ENCODE measurements at places on chromosomes 12 and 14.

DNA sequence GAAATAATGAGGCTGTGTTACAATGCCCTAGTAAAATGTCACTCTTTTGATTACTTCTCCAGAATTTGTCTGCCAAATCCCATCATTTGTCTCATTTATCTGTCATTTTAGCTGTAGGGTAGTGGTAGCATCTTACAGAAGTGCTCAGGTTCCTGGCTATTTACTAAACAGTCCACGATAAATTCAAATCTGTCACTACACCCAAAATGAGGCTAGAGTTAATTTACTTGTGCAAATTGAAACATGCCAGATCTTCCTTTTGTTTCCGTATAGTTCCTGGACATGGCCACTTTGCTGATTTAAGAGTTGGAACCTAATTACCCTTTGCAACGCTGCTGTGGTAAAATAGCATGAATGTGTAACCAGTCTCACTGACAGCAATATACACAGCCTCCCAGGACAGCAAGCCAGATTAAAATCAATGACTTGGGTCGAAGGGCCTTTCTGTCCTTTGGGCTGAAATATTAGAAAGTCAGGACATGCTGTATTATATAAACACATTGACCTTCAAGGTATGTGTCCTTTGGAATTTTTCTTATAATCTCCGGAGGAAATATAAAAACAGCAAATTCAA is 485.4 kb downstream of the MDGA2 start:
- no peak for DNase-seq

DNA sequence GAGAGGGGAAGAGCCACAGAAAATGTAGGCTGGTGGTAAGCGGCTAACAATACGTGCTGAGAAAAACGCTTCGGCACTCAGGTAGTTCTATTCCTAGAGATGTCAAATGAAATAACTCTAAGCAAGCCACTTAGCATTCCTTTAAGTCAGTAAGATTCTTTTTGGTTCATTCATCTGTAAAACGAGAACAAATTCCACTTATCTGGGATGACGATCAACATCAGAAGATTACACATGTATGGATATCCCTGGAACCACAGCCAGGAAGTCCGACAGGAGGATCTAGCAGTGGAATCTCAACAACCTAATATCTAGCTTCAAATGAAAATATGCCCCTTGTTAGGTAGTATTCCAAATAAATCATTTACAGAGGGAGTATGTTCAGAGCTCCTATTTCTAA is 74.6 kb upstream of the CDKN3 start:
- no peak for DNase-seq

GRCh38 chr12:44362947-44363346 is 513.2 kb downstream of the NELL2 start:
- no peak for DNase-seq

DNA sequence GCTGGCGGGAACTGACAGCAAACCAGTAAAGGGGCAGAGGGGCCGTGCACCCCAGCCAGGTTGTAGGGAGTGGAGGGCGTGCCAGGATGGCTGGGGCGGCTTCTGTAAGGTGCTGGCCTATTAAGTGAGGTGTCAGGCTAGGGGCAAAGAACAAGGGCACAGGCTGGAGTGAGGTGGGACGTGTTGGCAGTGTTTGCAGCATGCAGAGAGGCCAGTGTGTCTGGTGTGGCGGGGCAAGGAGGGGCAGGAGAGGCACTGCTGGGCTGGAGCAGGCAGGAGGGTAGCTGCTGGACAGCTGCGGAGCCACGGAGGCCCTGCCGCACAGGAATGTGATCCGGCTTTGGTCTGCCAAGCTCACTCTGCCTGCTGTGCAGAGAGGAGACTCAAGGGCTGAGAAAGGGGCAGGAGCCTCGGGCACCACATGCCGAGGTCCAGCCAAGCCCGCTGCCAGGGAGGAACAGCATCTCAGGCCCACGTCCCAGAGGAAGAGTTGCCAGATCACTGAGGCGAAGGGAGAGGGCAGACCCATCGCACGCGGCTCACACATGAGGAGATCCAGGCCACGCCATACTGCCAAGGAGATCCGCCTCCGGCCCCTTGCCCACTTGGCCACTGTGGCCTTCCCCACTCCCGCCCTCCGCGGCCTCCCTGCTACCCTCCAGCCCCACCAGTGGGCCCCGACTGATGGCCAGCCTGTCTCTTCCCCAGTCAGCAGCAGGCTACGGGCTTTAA is 46.8 kb downstream of the AMN start:
- no peak for DNase-seq

DNA sequence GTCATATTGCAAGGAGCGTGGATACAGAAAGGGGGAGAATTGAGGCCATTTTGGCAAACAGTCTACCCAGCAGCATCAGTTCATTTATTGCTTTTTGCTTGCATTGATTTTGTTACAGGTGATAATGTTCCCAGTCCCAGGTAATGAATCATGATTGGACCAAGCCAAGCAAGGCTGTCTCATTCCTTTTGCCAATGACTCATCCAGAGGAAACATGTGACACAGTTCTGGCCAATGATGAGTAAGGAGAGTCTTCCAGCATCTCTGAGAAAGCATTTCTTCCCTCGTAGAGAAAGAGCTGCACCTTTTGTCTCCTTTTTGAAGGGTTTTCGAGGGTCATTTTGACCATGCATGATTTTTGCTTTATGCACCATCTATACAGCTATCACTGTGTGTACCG is 68.2 kb downstream of the SLC15A4 start:
- DNase-seq = no peak

DNA sequence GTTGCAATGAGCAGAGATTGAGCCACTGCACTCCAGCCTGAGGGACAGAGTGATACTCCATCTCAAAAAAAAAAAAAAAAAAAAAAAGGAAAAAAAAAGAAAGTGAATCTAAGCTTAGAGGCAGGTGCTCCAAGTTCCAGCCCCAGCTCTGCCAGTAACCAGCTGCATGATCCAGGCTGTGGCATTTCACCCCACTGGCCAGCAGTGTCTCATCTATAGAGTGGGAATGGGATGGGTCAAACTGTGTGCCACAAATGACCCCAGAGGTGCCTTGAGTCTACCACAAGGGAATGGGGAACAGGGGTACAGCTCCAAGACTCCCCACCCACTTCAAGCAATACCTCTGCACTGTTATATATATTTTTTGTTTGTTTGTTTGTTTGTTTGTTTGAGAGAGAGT is 5.0 kb downstream of the PLEKHD1 start:
- no peak for DNase-seq

DNA sequence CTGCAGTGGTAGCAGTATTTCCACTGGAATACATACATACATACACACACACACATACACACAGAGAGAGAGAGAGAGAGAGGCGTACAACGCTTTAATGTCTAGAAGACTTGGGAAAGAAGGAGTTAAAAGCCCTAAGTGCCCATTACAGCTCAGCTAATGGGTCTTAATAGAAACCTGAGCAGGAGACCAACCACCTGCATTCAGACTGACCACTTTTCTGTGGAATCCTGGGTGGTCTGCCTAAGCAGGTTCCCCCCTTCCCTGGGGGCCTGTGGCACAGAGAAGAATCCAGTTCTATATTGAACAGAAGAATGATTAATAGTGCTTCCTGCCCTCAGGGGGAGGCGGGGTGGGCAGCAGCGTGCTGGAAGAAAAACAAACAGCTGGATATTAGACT is 312.4 kb upstream of the PRKD1 start:
- DNase-seq = no peak

DNA sequence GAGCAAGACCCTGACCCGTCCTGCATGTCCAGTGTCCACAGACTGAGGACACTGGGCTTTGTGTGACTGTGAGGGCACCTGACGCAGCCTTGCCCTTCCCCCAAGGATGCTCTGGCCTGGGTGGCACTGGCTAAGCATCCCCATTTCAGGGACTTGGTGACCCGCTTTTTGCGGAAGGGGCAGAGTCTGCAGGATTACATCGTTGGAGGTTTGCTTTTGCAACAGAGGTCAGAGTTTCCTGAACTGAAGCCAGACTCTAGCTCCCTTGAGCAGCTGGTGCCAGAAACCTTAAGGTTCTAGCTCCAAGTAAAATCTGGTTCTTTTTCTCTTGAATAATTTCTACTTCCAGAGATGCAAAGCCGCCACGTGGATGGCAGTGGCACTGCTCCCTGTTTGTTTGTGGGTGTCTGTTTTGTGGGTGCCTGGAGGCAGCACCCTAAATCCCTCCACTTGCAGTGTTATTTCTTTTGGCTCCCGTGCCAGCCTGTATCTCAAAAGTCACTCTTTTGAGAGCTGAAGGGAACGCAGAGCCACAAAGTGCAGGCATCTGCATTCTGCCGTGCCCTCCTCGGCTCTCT is 184.7 kb downstream of the TSPAN9 start:
- no peak for DNase-seq

- no peak for DNase-seq
Observed at GRCh38 chr12:116777245-116777644, 39.1 kb downstream of the RNFT2 start.

GRCh38 chr14:105476831-105477659 is 2.4 kb downstream of the CRIP2 start:
- DNase-seq = no peak

- DNase-seq = no peak
Observed at GRCh38 chr12:58372298-58372697, 430.9 kb downstream of the ATP23 start.

GRCh38 chr14:50381823-50382287 is 14.8 kb downstream of the CDKL1 start:
- DNase-seq = no peak

- DNase-seq = no peak
Observed at GRCh38 chr14:74893614-74894091, 11.9 kb downstream of the DLST start.

DNA sequence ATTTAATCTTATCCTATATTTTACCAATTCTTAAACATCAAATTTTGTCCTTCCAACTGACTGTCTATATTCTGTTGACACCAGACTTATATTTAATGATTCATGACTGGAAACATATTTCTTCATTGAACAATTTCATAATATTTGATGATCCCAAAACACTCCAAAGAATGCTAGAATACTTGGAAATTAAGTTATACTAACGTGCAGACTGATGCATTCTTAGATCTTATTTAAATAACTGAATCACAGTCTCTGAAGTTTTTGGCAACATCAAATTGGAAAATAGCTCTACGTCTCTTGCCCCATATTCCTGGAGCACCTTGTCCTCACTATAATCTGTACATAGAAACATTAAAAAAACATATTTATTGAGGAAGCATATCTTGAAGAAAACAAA is 127.4 kb downstream of the HMGA2 start:
- DNase-seq = no peak

DNA sequence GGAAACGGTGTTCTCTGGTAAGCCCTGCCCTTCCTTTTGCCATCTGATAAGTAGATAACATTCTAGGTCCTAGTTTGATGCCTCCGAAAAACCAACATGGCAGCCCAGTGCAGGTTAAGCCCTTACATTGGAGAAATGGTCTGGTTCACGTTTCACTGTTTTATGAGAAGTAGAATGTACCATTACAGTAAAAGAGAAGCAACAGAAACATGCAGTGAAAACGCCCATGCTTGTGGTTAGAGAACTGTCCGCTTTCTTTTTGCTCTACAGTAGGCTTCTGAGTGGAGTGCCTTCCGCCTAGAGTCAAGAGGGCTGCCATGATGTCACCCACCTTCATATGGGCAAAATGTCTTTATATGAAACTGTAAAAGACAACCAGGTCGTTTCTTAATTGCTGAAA is 190.4 kb upstream of the BCL2L14 start:
- DNase-seq = no peak

DNA sequence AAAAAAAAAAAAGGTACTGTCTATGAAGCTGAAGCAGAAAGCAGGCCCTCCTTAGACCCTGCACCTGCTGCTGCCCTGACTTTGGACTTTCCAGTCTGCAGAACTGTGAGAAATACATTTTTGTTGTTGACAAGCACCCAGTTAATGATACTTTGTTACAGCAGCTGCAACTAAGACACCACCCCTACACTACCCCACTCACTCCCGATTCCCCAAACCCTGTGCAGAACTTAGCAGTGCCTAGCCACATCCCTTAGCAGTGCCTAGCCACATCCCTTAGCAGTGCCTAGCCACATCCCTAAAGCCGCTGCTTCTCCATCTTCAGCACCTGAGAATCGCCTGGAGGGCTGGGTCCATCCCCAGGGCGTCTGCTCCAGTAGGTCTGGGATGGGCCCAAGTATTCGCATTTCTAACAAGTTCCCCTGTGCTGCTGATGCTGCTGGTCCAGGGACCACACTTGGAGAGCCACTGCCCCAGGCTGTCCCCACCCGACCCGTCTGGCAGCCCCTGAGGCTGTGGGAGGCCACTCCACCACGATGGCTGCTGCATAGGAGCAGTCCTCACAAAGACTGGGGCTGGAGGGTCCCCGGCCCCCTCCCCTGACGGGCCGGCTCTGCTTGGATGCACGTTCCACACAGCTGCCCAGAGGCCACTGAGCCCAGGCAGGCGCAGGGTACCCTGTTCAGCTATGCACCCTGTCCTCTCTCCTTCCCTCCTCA is 10.8 kb upstream of the PPP1R13B start:
- DNase-seq = no peak

GRCh38 chr14:64080452-64080851 is 213.7 kb downstream of the ESR2 start:
- DNase-seq = no peak

DNA sequence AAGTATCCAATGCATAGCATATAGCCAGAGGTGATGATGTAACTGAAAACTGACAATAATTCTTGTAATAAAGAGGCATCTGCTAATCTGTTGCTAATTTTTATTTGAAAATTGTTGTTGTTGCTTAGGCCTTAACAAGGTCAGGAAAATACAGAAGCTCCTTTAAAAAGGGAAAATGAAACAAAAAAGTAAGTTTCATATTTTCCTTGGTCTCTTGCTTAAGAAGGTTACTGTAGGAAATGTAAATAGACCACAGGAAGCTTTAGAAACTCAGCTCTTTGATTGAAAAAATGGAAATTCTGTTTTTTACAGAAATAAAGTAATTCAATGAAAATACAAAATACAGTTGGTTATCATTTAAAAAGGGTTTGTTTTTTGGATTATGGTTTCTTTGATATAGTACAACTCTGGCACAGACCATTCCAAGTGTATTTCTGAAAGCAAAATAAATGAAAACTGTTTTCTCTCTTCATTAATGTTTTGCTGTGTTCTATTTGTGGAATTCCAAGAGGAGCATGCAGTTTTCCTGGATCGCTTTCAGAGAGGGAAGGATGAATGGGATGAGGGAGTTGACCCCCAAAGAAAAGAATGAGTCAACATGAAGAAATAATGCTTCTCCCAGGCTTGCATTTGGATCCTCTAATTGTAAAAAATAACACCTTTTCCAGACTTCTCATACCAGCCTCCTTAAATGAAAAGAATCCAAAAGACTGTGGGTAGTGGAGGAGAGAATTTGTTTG is 398.0 kb upstream of the FAR2 start:
- DNase-seq = no peak

- DNase-seq = no peak
Observed at GRCh38 chr12:13534242-13534641, 337.7 kb downstream of the EMP1 start.

DNA sequence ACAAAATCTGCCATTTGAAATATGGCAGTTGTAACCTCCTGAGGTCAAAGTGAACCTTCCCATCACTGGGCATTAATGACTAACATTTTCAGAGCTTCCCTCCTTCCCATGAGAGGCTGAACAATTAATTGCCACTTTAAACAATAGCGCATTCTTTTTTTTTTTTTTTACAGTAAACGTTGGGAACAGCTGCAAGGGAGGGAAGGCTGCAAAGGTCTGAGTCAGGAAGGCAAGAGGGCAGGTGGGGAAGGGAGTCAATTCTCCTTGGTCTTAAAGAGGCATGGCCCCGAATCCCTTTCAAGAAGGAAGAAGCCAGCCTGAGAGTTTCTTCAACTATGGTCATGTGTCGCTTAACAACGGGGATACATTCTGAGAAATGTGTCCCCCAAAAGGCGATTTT is 41.0 kb upstream of the PLEKHG3 start:
- no peak for DNase-seq

All from central memory CD4-positive, alpha-beta T cell (primary cell).